DMS 273 treated with DMSO at 0.1 percent for 48 hours (cell line): ENCODE measurements at places on chromosomes 5 and 9.

DNA sequence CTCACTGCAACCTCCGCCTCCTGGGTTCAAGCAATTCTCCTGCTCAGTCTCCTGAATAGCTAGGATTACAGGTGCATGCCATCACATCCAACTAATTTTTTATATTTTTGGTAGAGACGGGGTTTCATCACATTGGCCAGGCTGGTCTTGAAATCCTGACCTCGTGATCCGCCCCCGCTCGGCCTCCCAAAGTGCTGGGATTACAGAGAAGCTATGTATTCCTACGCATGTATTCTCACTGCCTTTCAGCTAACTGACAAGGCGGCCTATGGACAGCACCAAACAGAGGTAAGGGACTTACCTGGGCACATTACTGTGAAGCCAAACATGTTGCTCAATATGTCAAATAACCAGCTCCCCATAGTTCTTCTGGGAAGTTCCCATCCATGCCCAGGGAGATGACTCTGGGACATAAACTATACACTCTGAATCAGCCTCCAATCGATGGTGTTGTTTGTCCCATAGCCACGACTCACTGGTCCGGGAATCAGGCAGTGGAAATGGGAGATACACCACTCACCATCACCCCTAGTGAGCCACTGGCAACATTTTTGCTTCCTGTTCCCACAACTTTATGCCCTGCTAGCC is 114.6 kb downstream of the SYK start:
- DNase-seq = no peak

GRCh38 chr5:174326372-174326771 is 280.9 kb downstream of the NSG2 start:
- DNase-seq = no peak

DNA sequence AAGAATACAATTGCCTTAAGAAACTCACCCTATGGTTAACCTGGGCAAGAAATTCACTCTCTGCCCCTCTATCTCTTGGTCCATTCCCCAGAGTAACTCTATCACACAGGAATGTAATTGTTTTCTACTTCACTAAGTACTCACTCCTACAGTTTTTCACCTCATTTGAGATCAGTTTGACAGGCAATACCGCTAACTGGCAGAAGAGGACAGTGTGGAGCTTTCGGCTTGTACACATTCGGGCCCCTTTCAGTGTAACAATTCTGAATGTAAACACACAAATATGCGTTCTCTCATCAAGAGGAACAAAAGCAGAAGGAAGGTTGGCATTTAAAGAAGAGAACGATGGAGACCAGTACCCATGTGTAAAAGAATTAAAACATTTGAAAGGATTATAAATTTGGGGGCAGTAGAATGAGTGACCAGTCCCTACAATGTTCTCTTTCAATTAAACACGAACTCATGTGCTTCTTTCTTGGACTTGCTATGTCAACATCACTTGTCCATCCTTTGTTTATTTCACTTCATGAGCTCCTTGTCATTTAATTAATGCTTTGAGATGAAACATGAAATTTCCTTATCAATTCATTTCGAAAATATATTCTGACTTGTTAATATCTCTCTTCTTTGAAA is 188.5 kb upstream of the GRAMD2B start:
- DNase-seq = no peak

- DNase-seq = no peak
Measured at GRCh38 chr9:16618524-16618923, 251.9 kb downstream of the BNC2 start.

- no peak for DNase-seq
Measured at GRCh38 chr9:134775081-134775951, 105.3 kb upstream of the FCN2 start.

- DNase-seq = no peak
Measured at GRCh38 chr9:121494192-121494591, 5.5 kb downstream of the GGTA1 start.
